Activated naive CD4-positive, alpha-beta T cell treated with anti-CD3 and anti-CD28 coated beads, Interleukin-2, amount 50 U/mL, for 16 hours (primary cell): ENCODE measurements at places on chromosomes 6 and 20.

- DNase-seq: no peak
Observed at GRCh38 chr6:21321076-21321475, 272.5 kb upstream of the SOX4 start.

- DNase-seq: no peak
Observed at GRCh38 chr6:103081126-103081525, 1687.6 kb downstream of the GRIK2 start.

- DNase-seq: no peak
Observed at GRCh38 chr6:143647732-143648131, 30.0 kb upstream of the PHACTR2 start.

DNA sequence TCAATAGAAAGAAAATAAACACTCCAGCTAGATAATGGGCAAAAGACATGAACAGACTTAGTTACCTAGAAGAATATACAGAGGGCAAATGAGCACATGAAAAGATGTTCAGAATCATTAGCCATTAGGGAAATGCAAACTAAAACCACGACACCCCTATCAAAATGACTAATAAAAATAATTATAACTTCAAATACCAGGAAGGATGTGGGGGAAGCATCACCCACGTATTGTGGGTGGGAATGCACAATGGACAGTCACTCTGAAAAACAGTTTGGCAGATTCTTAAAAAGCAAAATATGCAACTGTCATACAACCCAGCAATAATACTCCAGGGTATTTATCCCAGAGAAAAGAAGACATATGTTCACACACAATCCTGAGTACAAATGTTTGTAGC, 92.6 kb downstream of the DLL1 start:
- DNase-seq: no peak

GRCh38 chr6:156881687-156882629, 104.8 kb downstream of the ARID1B start:
- no peak for DNase-seq

- DNase-seq: no peak
Observed at GRCh38 chr20:17765017-17765416, 65.3 kb downstream of the BANF2 start.

- no peak for DNase-seq
Observed at GRCh38 chr6:88702956-88703556, 260.4 kb downstream of the RNGTT start.

DNA sequence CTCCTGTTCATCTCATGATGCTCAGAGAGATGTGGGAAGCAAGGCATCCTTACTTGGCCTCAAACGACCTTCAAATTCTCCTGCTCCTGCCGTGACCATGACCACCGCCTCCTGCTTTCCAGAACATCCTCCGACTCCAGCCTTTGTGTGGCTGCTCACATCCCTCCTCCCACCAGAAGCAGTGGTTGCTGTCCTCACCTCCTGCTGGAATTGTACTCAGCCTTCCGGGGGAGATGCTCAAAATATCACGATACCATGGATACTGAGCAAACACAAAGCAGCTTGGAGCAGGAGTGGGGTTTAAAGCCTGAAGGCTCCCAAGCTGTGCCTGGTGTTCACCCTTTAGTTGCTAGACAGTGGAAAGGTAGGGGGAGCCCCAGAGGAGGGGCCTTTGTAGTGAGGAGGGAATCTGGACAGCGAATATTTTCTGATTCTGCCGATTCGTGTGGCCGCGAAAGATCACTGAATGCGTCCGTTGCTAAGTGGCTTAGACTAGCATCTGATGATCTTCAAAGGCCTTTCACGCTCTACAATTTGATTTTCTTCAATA, 9.3 kb upstream of the DUSP22 start:
- no peak for DNase-seq

DNA sequence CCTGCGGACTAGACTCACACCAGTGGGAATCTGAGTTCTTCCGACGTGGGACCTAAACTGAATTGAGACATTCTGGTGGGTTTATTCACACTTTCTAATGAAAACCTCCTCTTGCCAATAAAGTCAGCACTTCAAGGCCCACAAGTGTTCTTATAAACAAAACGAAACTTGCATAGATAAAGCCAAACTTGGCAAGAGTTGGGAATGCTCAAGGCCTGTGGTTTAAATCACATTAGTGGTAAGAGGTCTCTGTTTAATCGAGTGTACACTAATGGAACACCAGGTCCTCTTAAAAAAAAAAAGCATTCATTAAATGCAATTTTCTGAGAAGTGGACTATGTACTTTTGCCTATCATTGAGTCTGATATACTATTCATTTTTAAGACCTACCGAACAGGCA, 143.3 kb downstream of the SMOC2 start:
- no peak for DNase-seq

DNA sequence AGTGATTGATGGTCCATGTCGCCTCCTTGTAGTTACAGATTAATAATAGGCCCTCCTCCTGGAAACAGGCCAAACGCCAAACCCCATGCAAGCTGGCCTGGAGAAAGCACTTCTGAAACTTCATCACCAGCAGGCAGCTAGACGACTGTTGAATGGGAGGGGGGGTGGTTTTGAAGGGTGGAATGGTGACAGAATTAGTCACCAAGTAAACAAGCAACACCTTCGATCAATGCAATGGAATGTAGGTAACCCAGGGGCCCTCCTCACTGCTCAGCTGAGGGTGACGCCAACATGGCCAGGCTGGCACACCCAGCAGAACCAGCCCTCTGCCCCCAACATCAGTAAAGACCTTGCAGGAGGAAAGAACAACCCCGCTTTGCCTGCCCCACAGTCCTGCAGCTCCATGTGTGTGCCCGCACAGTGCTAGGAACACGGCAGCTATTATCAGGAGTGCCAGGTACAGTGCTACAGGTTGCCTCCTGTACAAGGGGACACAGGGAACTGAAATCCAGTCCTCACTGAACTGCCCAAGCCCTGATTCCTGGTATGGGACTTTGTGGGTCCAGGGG, 2.7 kb downstream of the BCAS1 start:
- DNase-seq: no peak

- no peak for DNase-seq
Observed at GRCh38 chr20:32462900-32463641, 104.9 kb downstream of the ASXL1 start.

DNA sequence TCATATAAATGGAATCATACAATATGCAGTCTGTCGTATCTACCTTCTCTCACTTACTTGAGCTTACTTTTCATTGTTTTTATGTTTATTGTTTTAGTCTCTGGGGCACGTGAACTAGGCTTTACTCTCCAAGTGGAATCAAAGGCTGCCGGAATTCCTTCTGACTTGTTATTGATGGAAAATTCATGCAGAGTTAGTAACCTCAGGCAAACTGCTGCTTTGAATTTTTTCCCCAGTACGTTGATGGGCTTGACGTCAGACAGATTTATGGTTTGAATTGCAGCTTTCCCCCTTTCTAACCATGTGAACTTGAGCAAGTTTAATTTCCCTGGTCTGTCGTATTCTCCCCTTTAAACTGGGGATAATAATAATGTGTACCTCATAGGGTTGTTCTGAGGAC, 68.6 kb downstream of the ZDHHC14 start:
- DNase-seq: no peak

DNA sequence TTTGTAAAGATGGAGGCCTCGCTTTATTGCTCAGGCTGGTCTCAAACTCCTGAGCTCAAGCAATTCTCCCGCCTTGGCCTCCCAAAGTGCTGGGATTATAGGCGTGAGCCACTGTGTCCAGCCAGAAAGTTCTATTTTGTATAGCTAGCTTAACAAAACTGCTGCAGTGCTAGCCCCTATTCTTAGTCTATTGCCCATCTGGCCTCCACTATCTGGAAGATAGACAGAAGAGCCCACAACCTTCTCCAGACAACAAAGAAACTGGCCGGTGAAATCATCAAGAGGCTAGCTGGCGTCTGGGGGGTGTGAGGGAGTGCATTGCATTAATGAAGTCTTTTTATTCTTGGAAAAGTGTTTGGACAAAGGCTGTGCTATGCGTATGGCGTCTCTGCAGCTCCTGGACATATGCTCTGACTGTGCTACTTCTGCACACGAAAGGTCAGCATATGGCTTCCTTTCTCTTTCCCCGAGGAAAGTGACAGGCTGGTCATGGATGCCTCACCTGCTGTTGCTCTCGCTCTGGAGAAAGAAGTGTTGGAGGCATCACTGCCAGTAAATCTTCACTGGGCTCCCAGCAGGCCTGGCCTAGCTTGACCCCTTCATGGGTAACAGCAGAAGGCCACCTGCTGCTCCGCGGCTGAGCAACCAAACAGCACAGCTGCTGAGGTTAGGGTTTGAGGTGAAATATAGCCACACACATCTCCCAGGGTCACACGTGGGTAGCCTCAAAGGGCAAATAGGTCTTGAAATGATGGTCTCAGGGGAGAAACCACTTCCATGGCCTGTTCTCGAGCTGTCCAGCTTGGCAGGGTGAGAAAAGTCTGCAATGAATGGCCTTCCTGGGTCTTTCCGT, 95.1 kb upstream of the IYD start:
- no peak for DNase-seq

- no peak for DNase-seq
Observed at GRCh38 chr6:3345836-3346235, 87.1 kb downstream of the PSMG4 start.

DNA sequence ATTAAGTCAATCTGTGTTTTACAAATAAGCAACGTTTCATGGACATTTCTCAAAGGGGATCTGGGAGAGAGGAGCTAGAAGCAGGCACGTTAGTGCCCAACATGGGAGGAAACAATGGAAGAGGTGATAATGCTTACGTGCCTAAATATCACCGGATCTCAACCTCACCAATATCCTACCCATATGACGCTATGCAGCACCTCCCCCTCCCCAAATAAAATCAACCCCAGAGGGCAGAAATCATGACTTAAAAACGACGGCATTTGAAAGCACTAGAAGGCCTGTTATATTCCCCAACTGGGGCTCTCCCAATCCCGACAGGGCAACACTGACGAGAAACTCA, 425 bp downstream of the HBS1L start:
- no peak for DNase-seq

DNA sequence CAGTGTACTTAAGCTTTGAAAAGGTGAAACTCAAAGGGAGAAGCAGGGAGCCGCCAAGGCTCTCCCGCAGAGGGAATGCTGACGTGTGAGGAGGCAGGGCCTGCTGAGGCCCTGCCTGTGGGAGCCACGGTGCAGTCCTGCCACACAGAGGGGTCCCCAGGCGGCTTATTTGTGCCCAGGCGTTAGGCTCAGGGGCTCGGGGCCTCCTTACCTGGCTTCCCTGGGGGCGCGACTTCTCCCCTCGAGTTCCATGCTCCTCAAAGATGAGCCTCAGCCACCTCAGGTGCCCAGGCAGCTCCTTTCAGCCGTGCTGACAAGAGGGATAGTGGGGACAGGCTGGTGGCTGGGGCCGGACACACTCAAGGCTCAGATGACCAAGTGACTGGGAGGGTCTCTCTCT, 2.2 kb upstream of the KIF25 start:
- no peak for DNase-seq

- DNase-seq: no peak
Observed at GRCh38 chr6:170093658-170094596, 197.0 kb downstream of the DLL1 start.

DNA sequence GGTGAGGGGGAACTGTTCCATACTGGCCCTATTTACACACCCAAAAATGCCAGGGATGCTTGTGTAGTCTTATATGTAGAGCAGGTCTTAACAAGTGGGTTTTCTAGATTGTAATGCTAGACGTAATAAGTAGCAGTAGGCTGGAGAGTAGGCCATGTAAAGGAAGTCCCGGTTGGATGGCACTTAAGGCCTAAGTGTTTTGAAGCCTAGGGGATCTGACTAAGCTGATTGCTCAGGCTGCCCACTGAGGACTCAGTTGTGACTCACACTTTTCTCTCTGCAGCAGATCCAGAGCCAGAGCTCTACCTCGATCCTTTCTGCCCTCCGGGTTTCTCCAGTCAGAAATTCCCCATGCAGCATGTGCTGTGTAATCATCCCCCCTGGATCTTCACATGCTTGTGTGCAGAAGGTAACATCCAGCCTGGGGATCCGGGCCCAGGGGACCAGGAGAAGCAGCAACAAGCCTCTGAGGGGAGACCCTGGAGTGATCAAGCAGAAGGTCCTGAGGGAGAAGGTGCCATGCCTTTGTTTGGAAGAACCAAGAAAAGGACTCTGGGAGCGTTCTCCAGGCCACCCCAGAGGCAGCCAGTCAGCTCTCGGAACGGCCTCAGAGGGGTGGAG, 26.6 kb downstream of the ZNF133 start:
- no peak for DNase-seq

- no peak for DNase-seq
Observed at GRCh38 chr20:19937651-19938420, 79.3 kb upstream of the NAA20 start.

DNA sequence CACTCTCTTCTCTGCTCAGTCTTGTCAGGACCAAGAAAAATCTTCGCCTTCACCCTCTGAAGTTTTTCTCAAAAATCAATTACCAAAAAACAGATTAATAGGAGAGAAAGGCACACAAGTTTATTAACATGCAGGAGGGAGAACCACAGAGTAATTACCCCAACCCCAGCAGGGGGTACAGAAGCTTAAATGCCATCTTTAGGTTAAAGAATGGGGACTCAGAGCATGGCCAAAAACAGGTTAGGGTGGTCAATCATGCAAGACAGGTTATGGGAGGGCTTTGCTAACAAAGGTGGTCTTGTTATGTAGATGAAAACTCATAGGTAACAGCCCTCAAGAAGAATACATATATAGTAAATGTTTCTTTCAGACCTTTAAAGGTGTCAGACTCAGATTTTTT, 100.5 kb upstream of the BTN3A2 start:
- DNase-seq: no peak

DNA sequence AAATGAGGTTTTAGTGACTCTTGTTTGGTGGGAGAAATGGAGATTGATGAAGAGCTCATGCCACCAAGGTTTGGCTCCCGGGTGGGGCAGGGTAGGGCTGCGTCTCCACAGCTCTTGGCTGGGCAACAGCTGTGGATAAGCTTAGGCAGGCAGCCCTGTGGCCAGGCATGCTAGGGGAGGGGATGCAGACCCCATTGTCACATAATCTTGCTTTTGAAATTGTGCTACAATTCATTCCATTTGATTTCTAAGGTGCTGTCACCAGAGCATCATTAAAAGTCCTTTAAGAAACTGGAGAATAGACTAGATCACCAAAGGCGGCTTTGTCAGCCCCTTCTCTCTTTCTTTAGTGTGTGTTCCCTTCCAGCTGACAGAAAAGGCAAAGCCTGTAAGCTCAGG, 574.2 kb upstream of the JAG1 start:
- no peak for DNase-seq

DNA sequence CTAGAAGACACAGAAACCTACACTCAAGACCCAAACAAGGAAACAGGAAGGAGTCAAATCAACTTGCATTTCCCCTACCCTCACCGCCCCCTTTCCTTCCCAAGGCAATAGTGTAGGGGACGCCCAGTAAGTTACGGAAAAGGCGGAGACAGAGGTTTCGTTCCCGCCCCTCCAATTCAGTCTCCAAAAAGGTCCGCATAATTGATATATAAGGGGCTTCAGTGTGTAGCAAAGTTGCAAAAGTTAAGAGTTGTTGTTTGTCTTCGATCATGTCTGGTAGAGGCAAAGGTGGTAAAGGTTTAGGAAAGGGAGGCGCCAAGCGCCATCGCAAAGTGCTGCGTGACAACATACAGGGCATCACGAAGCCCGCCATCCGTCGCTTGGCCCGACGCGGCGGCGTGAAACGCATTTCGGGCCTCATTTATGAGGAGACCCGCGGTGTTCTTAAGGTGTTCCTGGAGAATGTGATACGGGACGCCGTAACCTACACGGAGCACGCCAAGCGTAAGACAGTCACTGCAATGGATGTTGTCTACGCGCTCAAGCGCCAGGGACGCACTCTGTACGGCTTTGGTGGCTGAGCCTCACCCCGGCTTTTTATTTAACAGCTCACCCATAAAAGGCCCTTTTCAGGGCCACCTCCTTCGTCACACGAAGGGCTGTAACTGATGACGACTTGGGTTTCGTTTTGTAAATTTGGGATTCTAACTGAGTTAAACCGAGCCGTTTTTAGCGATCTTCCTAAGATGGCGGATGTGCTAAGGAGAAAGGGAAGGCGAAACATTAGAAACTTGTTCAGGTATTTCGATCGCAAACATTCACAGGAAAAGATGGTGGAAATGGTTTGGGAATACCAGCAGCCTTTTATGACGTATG, 124.6 kb upstream of the BTN3A2 start:
- peak; percentile 59 for DNase-seq
